ENCODE measurements at places on chromosomes 3 and 15.

- peak; percentile 25 for DNase-seq
Observed at GRCh38 chr3:17394541-17395155, 347.8 kb downstream of the TBC1D5 start.

DNA sequence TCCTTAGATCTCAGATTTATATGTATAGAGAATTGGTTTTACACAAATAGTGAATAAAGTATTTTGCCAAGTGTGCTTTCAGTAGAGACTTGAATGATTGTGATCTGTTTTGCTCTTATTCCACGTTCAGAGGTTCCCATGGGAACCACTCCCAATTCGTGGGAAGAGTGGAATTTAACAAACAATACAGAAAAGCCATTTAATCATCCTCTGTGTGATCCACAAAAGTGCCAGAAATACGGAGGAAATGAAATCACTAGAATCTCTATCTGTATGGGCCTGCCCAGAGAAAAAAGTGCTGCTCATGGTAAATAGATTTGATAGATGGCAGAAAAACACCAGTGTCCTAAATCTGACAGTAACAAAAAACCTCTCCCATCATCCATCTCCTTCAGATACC lies 56.0 kb downstream of the CNTN4 start:
- no peak for DNase-seq

- peak; percentile 35 for DNase-seq
Observed at GRCh38 chr3:10941972-10942371, 50.6 kb upstream of the SLC6A1 start.

GRCh38 chr15:80105193-80105592 lies 45.7 kb downstream of the ZFAND6 start:
- no peak for DNase-seq

DNA sequence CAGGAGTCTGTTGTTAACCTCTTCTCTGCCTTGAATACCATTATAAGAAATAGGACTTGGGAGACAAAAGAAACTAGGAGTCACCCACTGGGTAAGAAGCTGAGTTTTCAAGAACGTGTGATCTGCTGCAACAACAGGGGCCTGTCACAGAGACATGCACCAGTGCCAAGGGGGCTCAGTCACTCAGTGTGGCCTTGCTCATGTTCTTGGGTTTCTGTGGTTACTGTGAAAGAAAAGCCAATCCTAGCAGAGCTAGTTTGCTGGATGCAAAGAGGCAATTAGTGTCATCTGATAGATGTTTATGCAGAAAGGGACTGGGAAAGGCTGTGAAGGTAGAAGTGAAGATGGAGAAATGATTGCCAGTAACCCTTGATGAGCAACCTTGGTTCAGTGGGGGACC lies 126.3 kb downstream of the IQCH start:
- no peak for DNase-seq

DNA sequence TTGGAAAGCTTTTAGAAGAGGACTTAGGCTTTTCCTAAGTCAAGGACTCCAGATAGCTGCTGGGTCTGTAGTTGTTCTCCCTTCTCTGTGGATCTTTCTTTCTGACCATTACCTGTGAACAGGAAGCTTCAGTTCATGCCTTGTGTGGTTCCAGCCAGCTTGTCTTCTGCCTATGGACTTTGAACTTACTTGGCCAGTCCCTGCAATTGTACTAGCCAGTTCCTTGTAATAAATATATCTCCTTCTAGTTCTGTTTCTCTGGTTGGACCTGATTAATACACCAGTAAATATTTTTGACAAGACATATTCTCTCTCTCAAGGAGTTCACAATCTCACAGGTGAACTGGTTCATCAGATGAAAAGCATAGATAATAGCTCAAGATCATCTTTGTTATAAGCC lies 341.3 kb upstream of the DPPA4 start:
- no peak for DNase-seq

GRCh38 chr3:41462103-41462691 lies 262.9 kb downstream of the CTNNB1 start:
- DNase-seq: no peak
